GM19239 (cell line): ENCODE measurements at places on chromosomes 3 and 15.

DNA sequence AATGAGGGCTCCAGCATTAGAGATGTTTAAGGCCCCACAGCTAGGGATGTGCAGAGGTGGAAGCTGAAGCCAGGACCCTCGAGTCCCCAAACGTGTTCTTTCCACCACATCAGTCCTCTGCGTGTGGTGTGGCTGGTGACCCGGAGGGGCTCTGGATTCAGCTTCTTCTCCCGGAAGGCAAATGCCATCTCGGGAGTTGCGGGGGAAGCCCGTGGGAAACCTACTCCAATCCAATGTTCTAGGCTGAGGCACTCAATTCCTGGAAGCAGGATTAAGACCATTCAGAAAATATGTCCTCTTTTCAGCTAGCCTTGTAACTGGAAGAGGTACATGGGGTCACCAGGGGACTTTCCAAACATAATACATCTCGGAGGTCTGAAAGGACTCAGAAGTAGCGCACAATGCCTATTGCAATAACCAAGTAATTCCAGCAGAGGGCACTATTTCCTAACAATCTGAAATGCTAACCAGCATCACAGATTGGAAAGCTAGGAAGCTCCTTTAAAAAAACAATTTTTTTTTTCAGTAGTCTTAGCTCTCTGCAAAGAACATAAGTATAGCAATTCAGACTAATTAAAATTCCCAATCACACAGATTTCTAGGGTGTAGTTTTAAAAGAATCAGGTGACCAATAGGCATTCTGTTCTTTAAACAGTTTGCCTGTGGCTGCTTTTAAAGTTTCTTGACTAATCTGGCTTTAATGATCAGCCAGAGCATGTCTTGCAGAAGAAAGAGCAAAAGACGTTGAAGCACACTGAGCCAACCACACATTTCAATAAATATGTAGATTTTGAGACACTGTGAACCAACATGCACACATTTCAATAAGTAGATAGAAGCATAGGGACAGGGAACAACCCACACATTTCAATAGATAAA lies 36.1 kb downstream of the BNC1 start:
- DNase-seq = peak; percentile 12

DNA sequence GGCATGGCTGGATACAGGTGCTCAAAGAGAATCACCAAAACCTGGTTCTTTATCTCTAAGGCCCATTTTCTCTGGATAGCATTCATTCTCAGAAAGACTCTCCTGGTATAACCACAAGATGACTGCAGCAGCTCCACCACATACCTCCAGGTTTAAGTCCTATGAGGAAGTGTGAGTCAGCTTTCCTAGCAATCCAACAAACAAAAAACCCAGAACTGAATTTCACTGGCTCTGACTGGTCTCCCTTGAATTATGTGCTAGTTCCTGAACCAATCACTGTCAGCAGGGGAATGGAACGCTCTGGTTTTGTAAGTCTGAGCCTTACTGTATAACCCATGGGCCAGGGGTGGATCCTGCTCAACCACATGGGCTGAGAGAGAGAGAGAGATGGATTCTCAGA lies 27.2 kb downstream of the MRPL46 start:
- no peak for DNase-seq

DNA sequence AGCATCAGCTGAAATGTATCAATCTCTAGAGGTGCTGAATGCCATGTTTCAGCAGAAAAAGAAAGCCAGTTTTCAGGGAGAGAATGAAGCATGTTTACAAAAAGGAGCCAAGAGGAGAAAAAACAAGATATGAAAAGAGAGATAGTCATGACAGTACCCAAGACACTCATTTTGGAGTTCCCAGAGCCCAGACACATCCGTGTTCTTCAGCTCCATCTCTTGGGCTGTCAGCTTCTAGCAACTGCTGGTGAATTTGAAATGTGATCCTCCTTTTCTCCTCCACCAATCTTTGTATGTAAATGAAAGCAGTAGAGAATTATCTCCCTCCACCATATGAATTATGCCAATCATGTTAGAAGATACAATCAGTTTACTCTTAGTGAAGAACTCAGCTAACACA lies 93.0 kb upstream of the SLC25A36 start:
- no peak for DNase-seq

GRCh38 chr3:43038010-43038409 lies 58.9 kb downstream of the GASK1A start:
- DNase-seq = no peak

DNA sequence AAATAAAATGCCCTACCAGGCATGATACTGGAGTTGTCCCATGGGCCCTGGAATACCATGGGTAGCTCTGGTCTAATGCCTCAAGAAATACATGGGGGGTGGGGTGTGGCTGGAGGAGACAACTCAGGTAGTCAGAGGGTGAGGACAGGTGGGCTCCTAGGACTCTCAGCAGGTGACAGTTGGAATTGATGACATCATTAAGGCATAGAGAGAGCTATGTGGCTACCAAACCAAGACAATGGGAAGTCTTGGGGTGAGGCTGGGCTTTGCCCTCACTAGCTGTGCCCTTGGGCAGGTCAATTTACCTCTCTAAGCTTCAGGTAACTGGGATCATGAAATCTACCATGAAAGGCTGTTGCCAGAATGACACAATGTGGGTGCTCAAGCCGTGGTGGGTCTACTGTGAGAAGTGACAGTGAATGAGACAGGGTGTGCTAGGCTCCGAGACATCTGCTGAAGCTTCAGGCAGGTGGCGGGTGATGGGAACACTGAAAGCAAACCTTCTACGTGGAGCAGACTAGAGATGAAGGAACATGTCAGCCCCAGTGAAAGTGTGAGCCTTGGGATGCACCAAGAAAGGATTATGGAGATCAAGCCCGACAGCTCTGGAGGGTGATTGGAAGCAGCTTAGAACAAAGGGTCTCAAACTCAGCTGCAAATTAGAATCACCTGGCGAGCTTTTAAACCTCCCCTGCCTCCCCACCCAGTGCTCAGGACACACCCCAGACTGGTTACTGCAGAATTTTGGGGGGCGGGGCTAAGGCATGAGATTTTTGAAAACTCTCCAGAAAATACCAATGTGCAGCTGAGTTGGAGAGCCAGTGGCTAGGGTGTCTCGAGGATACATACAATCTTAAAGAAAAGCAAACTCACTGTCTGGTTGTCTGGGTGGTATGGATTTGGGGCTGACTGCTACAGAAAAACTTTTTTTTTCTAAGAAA lies 21.5 kb downstream of the SLC6A20 start:
- DNase-seq = no peak

DNA sequence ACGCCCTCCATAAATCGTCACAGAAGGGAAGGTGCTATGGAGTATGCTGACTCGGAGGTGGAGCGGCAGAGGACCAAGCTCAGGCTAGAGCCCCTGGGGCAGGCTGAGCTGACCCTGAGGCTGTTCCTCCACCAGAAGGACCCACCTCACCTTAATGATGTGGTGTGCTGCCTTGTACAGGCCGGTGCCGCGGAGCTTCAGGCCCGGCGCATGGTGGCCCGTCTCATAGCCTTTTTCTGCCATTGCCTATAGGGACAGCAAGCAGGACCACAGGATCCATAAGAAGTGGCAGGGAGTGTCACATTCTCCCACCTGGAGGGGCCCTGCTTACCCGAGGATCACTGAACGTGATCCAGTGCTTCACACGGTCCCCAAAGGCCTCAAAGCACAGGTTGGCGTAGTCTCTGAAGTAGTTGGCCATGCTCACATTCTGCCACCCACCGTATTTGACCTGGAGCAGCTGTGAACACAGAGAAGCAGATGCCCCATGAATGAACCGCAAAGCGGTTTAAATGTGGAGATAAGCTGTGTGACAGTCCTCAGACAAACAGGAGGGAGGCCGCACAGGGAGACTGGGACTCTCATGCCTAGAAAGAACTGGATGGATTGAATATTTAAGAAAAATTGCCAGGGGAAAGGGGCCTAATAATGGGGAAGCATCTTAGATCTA lies 4.8 kb downstream of the LCTL start:
- DNase-seq = no peak

DNA sequence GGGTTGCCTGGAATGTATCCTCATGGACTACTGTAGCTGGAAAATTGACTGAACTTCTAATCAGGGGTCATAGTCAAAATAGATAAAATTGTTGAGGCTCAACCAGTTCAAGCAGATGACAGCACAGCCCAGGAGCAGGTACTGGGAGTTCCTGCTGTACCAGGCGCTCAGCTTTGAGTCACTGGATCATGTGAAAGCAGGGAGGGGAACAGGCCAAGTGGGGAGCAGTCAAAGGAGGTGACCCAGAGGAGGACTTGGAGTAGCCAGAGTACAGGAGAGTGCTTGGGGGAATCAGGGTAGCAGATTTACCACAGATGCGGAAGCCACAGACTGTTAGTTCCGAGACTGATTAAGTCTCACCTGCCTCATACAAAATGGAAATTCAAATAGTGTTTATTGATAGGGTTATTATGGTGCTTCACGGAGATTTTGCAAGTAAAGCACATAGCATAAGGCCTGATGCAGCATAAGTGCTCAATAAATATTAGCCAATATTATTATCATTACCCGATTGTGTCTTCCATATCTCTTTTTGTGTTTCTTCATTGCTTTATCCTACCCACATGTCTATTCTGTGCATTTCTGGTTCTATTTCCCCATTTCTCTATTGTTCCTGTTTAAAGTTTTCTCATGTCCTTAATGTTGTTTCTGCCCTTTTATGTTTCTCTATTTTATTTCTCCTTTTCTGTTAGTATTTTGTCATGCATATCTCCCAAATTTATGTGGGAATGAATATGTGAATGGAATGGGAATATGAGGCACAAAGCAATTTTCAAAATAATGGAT lies 369.2 kb upstream of the MCTP2 start:
- no peak for DNase-seq

DNA sequence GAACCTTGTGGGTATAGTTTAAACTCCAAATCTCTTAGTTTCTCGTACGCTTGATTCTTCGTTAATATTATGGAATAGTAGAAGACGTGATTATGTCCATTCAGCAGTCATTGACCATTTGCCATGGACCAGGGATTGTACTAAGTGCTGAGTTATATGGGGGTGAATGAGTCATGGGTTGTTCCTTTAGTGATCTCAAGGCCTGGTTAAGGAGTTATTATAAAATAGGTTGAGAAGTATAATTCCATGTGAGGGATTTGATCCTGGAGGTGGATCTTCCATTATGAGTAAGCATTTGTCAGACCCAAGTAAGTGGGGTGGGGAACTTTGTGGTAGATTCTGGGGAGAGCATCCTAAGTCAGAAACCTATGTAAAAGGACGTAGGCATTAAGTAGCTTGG lies 15.4 kb downstream of the NR2C2 start:
- no peak for DNase-seq

GRCh38 chr3:127100459-127101410 lies 92.2 kb upstream of the PRR23E start:
- DNase-seq = no peak

DNA sequence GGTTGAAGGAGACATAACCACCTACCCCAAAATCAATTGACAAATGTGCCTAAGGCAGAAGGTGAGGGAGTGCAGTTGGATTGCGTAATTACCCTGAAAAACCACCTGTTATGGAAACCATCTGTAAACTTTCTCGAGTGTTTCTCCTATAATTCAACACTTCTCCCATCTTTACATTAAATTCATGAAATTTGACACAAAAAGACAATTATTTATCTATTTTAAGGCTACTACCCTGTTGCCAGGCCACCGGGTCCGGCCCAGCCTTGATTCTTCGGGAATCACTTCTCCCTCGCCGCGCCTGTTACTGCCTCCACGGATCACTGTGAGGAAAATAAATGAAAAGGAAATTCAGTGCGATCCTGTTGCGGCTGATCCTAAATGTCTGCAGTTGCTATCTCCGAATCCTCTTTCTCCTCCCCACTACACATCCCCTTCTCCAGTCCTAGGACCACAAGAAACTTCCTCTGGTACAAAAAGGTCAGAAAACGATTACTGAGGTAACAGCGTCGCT lies 646 bp downstream of the IQCB1 start:
- no peak for DNase-seq
